ENCODE measurements at places on chromosomes 13 and 19.

DNA sequence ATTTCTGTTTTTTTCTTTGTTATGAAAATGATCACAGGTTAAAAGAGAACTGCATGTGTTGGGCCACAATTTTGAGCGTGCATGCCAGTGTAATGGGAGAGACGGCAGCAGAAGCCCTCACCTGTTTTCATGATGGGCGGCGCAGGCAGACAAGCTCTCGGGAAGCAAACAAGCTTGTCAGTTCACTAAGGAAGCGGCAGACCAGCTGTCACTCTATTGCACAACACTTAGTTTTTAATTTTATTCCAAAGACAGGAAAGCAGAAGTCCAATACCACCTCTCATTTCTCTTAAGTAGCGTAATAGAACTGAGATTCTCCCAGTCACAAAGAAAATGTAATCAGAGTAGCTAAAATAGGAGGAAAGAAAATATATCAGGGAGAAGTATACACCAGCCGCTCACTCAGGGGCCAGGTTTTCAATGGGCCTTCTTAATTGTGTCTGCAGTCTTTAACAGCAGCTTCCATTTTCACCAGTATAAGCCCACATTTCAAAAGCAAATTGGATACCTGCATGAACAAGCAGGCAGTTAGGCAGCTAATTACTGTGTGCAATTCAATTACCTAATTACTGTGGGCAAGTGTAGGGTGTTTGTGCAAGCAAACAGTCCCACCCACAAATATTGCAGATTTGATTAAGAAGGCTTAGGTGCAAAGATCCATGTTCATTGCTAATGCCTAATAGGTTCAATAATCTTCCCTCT lies 711.4 kb downstream of the DIAPH3 start:
- DNase-seq: no peak

- no peak for DNase-seq
Measured at GRCh38 chr13:40058757-40059236, 403.3 kb downstream of the COG6 start.

GRCh38 chr19:18434411-18435175 lies 3.3 kb downstream of the ISYNA1 start:
- no peak for DNase-seq

- DNase-seq: no peak
Measured at GRCh38 chr13:113622791-113623490, 35.1 kb downstream of the ATP4B start.

DNA sequence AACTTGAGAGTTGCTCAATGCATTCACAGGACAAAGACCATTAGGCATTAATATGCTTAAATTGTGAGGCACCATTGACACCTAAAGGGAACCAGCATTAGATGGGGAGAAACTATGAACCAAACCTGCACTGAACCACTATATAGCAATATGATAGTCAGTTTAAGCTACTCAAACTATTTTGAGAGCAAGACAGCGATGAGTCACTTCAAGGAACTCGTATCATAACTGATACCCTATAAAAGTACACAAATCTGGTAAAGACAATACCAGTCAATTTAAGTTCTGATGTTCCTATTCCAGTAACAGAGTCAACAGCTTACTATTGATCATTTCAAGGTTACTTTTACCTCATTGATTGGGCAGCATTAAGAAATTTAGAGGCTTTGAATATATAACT lies 151.3 kb upstream of the ATXN8OS start:
- DNase-seq: no peak

DNA sequence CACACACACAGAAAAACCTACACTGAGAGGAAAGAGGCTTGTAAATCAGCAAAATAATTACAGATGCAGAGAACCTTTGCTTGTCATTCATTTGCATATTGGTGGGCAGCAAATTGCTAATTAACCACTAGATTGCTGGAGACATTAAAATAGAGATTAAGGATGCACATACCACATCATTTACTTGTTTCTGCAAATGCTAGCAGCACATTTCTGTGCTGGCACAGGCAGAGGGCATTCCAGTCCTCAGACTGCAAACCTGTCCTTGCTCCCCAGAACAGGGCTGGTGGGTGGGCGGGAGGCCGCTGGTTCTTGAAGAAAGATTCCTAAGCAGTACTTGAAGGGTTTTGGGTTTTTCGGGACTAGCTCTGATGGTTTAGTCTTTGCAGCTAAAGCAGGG lies 941 bp upstream of the SIAH3 start:
- DNase-seq: no peak

DNA sequence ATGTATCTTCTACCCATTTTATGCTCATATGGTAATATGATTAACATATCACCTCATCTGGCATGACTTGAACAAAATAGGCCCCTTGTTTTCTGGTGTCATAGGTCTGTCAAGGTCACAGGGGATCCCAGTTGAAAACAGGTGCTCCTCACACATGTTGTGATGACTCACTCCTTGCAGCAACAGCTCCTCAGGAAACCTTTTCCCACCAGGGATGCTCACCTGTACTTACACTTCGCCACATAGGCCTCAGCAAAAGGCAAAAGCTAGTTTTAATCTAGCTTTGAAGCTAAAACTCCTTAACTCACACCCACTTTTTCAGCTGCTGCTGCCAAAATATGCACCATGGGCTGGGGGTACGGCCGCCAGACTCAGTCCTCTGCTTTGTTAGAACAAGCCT lies 110.0 kb upstream of the SOX21 start:
- no peak for DNase-seq

Measured in activated CD4-positive, alpha-beta T cell treated with anti-CD3 and anti-CD28 coated beads, Interleukin-2, amount 50 U/mL, for 24 hours (primary cell).